Natural killer cell (primary cell): ENCODE measurements at places on chromosomes 12 and 14. TPM values are rescaled to one million over a fixed set of nuclear protein-coding genes. Genes with fewer than 3 reads are reported as not detected.
A peak's percentile ranks its signal among the peaks of the same experiment; 100 is the strongest.

Gene PLEKHD1
- total RNA-seq, result 0.93 TPM

Gene DDX11
- 59.3 TPM for total RNA-seq

- H3K4me1 ChIP-seq, result peaks cover 9% of the 10 kb centered on the region
- H3K27ac ChIP-seq, result no peak overlapping the region
- no peaks in the 10 kb centered on the region for H3K36me3 ChIP-seq
- H3K4me3 ChIP-seq, result no peak overlapping the region
Measured at GRCh38 chr14:75497191-75497590, 25.1 kb upstream of the BATF start.

DNA sequence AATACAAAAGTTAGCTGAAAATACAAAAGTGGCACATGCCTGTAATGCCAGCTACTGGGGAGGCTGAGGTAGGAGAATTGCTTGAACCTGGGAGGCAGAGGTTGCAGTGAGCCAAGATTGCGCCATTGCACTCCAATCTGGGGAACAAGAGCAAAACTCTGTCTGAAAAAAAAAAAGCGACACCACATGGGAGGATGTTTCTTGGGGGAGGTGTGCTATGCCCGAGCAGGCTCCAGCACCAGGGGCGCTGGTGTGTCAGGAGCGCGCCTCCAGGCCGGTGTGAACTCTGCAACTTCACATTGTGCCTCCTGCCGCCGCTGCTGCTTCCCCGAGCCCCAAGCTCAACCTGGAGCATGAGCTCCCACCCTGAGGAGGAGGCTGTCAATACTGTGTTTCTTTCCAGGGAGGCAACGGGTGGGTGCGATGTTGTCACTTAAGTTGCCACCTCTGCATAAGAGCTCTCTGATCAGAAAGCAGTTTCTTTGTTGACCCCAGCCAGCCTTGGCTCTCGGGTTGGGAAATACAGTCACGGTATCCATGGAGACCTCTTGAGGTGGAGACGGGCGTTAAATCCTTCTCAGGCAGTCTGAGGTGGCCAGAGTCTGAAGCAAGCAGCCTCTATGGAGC lies 18.9 kb downstream of the DEGS2 start:
- DNase-seq, result no peak
- H3K4me3 ChIP-seq, result no peak overlapping the region
- peaks cover 98% of the 10 kb centered on the region for H3K36me3 ChIP-seq
- H3K4me1 ChIP-seq, result peaks cover 5% of the 10 kb centered on the region
- no peaks in the 10 kb centered on the region for H3K27me3 ChIP-seq

- H3K27ac ChIP-seq, result no peak overlapping the region
- H3K36me3 ChIP-seq, result no peaks in the 10 kb centered on the region
- DNase-seq, result no peak
- no peaks in the 10 kb centered on the region for H3K27me3 ChIP-seq
Measured at GRCh38 chr14:23931721-23932289, 21.8 kb upstream of the DHRS4 start.

DNA sequence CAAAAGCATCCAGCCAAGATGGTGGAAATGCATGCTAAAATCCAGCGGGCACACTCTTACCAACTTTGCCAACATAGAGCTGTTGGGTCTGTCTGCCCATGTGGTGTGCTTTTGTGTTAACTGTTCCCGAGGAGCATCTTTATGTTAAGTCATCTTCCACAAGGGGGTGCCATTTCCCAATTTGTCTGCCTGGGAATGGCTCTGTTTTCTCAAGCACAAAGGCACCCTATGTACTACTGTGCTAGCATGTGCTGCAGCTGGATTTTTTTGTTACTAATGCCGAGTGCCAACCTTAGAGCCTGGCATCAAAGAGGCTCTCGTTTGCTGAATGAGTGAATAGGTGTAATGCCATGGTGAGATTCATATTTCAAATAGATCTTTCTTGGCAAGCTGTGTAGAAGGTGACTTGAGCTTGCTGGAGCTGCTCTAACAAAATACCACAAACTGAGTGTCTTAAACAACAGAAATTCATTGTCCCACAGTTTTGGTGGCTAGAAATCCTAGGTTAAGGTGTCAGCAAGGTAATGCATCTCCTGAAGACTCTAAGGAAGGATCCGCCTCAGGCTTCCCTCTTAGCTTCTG lies 74.3 kb downstream of the TRHDE start:
- no peaks in the 10 kb centered on the region for H3K36me3 ChIP-seq
- DNase-seq, result peak; percentile 31
- no peak overlapping the region for H3K4me3 ChIP-seq
- no peaks in the 10 kb centered on the region for H3K27me3 ChIP-seq
- H3K4me1 ChIP-seq, result no peaks in the 10 kb centered on the region
